Stimulated activated naive CD4-positive, alpha-beta T cell (primary cell): ENCODE measurements at places on chromosomes 1 and 21.

- no peak for DNase-seq
Measured at GRCh38 chr1:47578721-47579419, 141.0 kb downstream of the FOXD2 start.

- no peak for DNase-seq
Measured at GRCh38 chr1:51417496-51418383, 87.4 kb upstream of the TTC39A start.

GRCh38 chr1:79128722-79129121 lies 122.2 kb upstream of the ADGRL4 start:
- no peak for DNase-seq

GRCh38 chr1:45890078-45890477 lies 86.7 kb downstream of the MAST2 start:
- no peak for DNase-seq

- no peak for DNase-seq
Measured at GRCh38 chr21:45504021-45504515, 38.2 kb downstream of the SLC19A1 start.

GRCh38 chr1:83794384-83794783 lies 204.5 kb downstream of the TTLL7 start:
- no peak for DNase-seq
